ENCODE measurements at places on chromosomes 2 and 18.
A peak's percentile ranks its signal among the peaks of the same experiment; 100 is the strongest.

DNA sequence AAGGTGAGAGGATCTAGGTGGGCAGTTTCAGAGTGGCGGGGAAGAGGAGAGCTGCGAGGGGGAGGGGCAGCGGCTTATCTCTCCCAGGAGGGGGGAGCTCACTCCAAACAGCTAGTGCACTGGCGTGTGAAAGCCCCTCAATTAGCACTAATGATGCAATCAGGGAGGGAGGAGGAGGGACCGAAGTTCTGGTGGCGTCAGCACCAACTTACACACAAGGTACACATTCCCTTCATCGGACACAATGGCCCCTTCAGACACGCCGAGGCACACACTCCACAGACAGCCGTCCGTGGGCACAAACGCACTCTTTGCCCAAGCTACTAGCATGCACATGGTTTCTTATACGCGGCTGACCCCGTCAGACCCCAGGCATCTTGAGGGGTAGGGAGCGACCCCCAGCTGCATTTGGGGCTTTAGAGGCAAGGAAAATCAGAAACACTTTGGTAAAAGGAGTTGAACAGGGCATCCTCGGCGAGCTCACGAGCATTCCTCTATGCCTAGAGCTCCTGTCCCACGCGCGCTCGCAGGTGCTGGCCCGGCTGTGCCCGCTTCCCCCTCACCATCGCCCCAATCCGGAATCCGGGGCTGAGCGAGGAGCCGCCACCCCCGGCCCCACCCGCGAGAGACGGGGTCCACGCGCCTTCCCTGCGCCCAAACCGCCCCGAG is 868 bp upstream of the PKDCC start:
- peak; percentile 32 for DNase-seq

GRCh38 chr2:46002507-46002883 is 294.7 kb upstream of the EPAS1 start:
- DNase-seq: no peak

GRCh38 chr2:96345438-96345837 is 9.9 kb downstream of the NCAPH start:
- DNase-seq: no peak

DNA sequence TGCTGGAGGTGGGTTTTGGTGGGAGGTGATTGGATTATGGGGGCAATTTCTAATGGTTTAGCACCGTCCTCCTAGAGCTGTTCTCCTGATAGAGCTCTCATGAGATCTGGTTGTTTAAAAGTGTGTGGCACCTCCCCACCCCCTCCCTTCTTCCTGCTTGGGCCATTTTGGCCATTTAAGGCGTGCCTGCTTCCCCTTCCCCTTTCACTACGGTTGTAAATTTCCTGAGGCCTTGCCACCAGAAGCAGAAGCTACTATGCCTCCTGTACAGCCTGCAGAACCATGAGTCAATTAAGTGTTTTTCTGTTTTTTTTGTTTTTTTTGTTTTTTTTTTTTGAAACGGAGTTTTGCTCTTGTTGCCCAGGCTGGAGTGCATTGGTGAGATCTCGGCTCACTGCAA is 335.7 kb upstream of the HS6ST1 start:
- DNase-seq: no peak

GRCh38 chr2:168469281-168469988 is 13.4 kb downstream of the CERS6 start:
- DNase-seq: no peak

DNA sequence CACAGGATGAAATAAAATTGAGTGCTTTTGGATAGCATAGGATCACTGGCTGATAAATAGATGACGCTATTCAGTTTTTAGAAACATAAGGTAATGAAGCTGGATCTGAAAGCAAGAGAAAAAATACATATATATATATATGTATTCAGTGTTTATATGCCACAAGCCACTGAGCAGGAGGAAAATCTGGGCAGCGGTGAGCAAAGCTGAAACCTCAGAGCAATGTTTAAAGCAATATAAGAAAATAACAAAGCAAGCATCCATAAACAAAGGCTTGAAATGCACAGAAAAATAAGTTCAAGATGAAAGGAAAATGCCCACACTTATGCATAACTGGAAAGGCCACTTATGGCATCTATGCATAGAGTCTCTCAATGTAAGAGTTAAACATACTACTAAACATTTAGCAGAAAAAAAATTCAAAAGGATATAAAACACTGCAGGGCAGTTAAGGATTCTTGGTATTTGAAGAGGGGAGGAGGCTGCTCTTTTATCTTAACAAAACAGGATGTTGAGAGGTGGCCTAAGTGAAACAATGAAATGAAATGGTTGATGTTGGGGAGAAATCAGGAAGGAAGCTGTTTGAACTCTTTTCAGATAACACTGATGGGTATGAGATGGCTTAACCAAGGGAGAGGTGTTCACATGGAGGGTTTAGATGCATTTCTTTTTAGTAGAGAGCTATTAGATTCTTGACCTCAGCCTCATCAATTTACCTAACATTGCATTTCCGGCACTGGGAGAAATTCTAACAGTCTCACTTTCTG is 129.1 kb downstream of the ARHGAP15 start:
- no peak for DNase-seq

Data from SJSA1 (cell line).